ENCODE measurements at places on chromosomes 3 and 15. TPM values are rescaled to one million over a fixed set of nuclear protein-coding genes. Genes with fewer than 3 reads are reported as not detected.

Gene CD86
- total RNA-seq = not detected

Gene MGA
- 21.9 TPM for total RNA-seq

Gene EXD1
- not detected for total RNA-seq

Gene SAXO2
- total RNA-seq = 2.5 TPM

Gene PIK3R4
- total RNA-seq = 38.4 TPM

Gene FGF7
- total RNA-seq = not detected

Gene ISY1
- total RNA-seq = 120 TPM

Gene ATG3
- total RNA-seq = 136 TPM

Gene CERS3
- not detected for total RNA-seq

Gene PKM
- total RNA-seq = 2,886 TPM

Gene KBTBD13
- total RNA-seq = not detected

Gene WDR93
- total RNA-seq = not detected

Gene EPHA3
- not detected for total RNA-seq

Gene CLDN11
- total RNA-seq = not detected

Gene CD200R1
- 1.2 TPM for total RNA-seq

Gene IL17RB
- total RNA-seq = not detected

Gene ABI3BP
- 4.9 TPM for total RNA-seq

Gene MORC1
- total RNA-seq = not detected

Gene THPO
- 0.43 TPM for total RNA-seq

- DNase-seq = no peak
Observed at GRCh38 chr15:68374168-68374745, 57.7 kb downstream of the ITGA11 start.

GRCh38 chr3:47420511-47421484, 40.0 kb downstream of the PTPN23 start:
- peak; percentile 85 for DNase-seq

DNA sequence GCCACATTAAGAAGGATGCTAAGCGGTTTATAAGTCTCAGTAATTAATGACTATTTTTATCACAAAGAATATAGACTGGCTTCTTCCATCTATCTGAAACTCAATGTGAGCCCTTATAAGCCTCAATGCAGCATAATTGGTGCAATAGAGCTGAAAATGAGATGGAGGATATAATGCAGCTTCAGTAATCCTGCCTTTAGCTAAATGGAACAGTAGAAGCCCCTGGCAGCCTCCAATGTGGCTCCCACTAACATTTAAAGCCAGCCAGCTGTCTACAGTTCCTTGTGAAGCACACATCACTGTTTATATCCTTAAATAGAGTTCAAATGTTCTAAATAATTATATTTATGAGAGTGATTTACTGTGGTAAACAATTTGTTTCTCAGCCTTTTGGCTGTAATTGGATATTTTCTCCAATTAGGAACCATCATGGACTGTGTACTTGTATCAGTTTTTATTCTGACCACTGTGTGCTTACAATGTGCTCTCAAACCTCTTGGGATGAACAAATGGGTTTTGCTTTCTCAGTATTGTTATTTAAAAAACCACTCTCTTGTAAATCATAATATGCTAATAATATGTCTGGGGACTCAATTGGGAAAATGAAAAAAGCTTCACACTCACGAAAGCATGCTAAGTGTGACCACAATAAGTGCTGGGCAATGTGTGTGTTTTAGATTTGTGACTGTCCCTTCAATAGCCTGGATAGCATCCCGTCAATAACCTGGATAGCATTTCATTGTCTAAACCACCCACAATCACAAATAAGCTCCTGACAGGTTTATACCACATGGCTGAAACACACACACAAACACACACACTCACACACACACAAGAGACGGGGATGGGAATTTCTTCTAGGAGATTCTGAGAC, 366.6 kb downstream of the GBE1 start:
- DNase-seq = no peak

DNA sequence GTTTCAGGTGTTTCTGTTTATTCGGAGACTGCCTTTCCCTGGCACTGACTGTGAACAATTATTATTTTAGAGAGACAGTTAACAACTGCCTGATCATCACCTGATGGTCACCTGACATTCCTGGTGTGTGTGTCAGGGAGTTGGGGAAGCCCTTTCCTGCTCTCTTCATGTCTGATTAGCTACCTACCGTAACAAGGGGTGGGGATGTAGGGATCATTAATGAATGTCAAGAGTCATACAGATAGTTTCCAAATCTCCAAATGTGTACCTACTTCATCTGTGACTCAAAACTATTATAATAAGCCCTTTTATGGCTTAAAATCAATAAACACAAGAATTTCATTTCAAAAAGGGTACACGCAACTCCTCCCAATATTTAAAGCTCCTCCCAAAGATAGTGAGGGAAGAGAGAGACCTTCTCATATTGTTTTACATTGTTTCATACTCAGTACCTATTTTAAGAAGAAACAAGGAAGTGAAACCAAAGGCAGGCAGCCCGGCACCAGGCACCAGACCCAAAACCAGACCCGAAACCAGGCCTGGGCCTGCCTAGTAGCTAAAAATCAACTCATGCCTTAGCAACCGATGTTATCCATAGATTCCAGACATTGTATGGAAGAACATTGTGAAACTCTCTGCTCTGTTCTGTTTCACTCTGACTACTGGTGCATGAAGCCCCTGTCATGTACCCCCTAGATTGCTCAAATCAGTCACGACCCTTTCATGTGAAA, 844.9 kb upstream of the ALCAM start:
- no peak for DNase-seq

DNA sequence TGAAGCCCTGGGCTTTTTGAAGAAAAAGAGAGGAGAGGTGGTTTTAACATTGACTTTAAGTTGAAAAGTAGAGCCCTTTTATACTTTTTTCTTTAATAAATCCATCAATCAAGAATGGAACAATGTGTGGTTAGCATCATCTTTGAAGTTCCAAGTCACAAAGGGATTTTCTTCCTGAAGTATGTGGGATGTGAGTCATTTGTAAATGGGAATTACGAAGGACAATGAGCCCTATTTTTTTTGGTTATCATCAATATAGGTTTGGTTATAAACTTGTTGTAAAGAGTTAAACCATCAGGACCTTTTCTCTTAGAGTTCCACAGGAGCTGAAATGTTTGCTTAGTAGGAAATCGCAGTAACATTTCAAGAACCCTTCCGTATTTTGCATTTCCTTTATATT, 38.3 kb downstream of the PIK3CA start:
- no peak for DNase-seq

GRCh38 chr3:144229953-144230352, 258.3 kb downstream of the DIPK2A start:
- no peak for DNase-seq

DNA sequence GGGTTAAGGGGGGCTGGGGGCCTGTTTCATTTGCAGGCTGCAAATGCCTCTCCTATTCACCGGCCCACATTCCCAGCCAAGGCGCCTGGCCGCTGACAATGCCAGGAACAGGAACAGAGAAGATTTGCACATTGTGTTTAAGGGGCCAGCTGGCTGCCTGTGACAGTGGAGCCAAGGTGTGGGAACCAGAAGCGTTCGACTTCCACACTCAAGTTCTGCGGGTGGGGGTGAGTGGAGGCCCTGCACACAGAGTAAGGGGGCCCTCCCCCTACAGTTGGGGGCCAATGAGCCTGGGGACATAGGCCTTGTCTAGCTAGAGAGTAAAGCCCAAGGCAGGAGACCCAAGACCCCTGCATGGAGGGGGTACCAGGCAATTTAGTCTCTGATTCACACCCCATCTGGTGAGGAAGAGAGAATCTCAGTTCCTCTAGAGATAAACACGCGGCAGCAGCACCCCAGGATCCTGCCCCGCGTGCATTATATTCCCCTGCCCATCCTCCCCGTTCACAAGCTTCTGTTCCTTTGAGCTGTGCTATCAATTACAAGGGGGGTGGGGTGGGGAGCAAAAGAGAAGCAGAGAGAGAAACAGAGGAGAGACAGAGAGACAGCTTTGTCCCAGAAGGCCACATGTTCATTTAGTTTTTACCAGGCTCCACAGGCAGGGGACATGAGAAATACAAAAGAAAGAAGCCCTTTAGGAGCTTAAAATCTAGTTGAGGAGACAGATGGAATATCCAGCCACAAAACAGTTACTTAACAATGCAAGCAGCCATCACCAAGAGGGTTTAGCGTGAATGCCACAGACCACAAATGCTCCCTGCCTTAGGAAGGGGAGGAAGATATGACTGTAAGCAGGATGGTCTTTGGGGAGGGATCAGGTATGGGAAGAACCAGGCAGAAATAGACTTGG, 9.2 kb downstream of the IGDCC3 start:
- DNase-seq = no peak

DNA sequence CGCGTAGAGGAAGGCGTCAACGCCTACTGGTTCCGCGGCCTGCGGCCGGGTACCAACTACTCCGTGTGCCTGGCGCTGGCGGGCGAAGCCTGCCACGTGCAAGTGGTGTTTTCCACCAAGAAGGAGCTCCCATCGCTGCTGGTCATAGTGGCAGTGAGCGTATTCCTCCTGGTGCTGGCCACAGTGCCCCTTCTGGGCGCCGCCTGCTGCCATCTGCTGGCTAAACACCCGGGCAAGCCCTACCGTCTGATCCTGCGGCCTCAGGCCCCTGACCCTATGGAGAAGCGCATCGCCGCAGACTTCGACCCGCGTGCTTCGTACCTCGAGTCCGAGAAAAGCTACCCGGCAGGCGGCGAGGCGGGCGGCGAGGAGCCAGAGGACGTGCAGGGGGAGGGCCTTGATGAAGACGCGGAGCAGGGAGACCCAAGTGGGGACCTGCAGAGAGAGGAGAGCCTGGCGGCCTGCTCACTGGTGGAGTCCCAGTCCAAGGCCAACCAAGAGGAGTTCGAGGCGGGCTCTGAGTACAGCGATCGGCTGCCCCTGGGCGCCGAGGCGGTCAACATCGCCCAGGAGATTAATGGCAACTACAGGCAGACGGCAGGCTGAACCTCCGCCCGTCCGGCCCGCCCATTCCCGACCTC, 4.1 kb downstream of the ISLR2 start:
- DNase-seq = no peak

DNA sequence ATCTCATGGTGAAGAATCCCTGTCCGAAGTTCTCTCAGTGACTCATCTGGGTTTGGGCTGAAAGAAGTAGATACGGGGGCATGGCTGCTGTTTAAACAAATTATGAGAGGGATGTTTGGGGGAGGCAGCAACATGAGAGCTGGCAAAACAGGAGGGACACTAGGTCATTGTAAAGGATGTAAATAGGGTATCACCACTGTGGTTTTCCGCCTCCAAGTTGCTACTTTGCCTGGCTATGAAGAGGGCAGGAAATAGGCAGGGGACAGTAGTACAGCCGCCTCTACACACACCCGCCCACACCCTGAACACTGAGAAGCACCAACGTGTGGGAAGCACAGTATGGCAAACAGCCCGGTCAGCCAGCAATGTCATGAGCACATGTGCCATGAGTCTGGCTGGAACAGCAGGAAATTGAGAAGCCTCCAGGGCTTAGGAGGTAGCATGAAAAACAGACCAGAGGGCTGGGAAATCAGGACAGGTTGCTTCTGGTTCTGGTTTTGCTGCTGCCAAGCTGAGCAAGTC, 17.1 kb downstream of the HEXA start:
- peak; percentile 69 for DNase-seq

DNA sequence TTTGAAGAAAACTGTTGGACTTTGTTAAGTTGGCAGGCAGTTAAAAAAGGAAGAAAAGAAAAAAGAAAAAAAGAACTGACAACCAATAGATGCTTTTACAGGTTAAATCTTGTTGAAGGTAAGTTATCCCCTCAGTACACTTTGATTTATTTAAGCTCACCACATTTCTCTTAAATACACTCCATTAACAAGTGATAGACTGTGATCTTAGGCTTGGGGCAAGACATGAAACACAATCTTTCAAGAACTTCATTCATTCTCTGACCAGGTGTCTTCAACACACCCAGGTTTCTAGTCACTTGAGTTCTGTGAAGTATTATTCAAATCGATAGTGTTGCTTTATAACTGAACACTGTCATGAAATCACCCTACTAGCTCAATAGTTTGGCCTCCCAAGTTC, 751.9 kb downstream of the ROBO1 start:
- DNase-seq = no peak

- DNase-seq = no peak
Observed at GRCh38 chr3:130341882-130342281, 3.6 kb upstream of the COL6A5 start.

GRCh38 chr15:27956285-27956684, 142.8 kb downstream of the OCA2 start:
- DNase-seq = no peak

GRCh38 chr3:125374501-125374995, 577 bp downstream of the ZNF148 start:
- peak; percentile 40 for DNase-seq

GRCh38 chr3:117752984-117753717, 1043.6 kb downstream of the TUSC7 start:
- DNase-seq = no peak

DNA sequence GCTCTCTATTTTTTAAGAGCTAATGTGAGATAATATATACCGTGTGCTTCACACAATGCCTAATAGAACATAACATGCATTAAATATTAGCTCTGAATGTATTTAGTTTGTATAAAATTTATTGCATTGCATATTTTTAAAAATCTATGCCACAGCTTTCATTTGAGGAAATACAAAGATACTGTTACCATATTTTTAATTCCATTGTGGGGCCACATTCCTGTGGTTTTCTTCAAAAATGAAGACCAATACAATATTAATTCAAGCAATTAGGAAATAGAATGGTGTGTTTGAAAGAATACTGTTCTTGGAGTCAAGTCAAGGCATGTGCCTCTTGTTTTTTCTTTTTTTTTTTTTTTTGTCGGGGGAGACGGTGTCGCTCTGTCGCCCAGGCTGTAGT, 95.4 kb upstream of the CADPS start:
- DNase-seq = no peak

DNA sequence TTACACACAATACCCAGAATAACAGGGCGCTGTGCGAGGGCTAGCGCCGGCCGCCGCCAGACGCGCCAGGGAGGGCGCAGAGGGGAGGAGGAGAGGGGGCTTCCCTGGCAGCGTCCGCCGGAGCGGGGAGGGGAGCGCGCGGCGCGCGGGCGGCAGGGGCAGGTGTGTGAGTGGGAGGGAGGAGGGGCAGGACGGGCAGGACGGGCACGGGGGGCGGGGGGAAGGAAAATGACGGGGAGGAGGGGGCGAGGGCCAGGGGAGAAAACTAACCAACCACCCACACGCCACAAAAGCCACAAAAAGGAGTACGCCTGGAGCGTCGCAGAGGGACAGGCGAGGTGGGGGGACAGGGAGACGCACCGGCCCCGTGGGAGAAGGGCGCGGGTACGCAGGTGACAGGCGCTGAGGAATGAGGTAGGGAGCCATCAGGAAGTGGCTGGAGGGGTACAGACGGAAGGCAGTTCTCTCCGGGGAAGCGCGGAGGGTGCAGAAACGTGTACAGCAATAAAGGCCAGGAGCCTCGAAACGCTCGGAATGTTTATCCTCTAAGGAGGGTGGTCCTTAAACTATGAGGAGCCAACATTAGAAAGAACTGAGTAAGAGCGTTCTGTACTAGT, 610 bp upstream of the SATB1 start:
- no peak for DNase-seq

- no peak for DNase-seq
Observed at GRCh38 chr15:39455471-39455991, 125.3 kb upstream of the THBS1 start.

GRCh38 chr3:61718565-61718964, 157.2 kb downstream of the PTPRG start:
- DNase-seq = no peak
